CD4-positive, alpha-beta T cell treated with Interleukin-17A for 1 hour (primary cell): ENCODE measurements at places on chromosomes 5 and 9.

DNA sequence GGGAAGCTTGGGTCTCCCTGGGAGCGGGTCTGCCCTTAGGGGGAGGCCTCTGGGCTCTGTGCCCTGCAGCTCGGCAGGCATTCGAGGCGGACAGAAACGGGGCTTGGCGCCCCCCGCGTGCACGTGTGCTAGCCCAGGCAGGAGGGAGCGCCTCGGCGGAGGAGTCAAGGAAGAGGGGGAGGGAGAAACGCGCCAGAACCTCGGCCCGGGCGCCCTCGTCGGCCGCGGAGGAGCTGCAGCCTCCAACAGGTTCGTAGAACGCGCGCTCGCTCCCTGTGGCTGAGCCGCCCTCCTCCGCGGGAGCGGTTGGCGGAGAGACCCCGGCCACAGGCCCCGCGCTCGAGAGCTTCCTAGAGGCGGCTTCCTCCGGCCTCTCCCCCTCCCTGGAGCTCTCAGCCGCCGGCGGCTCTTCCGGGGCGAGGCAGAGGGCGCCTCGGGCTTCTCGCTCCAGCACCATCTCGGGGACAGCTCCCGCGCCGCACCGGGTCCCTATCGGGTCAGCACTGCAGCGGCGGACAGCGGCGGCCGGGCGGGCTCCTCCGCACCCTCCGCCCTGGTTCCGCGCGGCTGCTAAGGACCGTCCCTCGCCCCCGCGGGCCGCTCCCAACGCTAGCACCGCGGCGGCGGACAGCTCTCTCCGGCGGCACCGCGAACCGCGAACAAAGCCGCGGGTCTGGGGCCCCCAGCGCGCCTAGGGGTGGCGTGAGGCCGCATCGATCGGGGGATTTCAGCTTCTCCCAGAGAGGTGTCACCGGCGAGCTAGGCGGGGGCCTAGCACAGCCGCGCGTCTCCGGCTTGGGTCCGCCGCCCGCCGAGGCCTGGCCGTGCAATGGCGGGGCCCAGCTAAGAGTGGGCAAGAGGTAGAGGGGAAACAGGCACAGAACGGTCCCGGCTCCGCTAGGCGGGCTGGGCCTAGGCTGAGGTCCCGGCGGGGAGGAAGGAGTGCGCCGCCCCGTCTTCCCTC lies 74.6 kb upstream of the CPLX2 start:
- peak; percentile 78 for DNase-seq

GRCh38 chr9:22170556-22170955 lies 161.5 kb upstream of the CDKN2B start:
- no peak for DNase-seq

DNA sequence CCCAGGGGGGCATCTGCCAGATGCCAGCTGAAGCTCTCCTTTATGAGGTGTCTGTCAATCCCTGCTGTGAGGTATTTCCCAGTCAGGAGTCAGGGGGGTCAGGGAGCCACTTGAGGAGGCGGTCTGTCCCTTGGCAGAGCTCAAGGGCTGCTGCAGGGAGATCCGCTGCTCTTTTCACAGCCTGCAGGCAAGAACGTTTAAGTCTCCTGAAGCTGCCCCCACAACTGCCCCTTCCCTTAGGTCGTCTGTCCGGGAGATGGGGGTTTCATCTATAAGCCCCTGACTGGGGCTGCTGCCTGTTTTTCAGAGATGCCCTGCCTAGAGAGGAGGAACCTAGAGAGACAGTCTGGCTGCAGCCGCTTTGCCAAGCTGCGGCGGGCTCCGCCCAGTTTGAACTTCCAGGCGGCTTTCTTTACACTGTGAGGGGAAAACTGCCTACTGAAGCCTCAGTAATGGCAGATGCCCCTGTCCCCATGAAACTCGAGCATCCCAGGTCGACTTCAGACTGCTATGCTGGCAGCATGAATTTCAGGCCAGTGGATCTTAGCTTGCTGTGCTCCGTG lies 148.3 kb downstream of the RPS23 start:
- DNase-seq, result no peak

DNA sequence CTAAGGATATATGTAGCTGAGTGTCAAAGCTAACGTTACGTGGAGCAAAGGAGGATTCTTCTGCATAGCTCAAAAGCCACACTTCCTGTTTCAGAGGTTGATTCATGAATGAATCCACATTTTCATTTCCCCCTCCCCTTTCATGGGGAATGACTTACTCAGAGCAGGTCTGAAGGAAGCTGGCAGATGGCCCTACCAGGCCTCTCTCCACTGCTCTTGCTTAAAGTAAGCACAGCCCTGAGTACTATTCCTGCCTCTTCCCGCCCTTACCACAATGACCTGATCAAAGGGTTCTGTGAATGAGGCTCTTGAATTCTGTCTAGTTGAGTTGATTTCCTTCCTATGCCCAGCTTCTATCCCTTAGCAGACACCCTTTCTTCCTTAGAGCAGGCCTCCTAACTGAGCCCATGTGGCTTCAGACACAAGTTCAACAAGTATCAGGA lies 6.3 kb downstream of the IGIP start:
- DNase-seq, result no peak

DNA sequence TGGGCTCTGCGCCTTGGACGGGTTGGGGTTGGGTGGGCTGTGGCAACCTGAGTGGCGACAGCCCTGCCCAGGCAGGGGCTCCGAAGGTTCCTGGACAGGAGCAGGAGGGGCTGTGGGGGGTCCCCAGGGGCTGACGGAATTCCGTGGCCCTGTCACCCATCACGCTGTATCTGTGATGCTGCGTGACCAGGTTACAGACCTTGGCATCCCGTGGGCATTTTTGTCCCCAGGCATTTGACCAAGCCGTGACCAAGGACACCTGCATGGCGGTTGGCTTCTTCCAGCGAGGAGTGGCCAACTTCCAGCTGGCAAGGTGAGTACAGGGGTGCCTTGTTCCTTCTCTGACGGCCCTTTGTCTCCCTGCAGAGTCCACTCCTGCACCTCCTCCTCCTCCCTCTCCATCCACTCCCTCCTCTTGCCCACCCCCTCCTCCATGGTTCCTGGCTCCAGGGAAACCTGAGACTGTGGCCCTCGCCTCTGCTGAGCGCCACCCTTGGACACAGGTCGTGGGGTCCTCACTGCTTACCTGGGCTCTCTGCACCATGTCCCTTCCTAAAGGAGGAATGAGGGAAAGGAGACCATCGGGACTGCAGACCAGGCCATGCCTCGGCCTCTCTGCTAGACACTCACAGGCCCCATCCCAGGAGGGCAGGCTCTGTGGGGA lies 3.0 kb downstream of the NOXA1 start:
- DNase-seq, result no peak

DNA sequence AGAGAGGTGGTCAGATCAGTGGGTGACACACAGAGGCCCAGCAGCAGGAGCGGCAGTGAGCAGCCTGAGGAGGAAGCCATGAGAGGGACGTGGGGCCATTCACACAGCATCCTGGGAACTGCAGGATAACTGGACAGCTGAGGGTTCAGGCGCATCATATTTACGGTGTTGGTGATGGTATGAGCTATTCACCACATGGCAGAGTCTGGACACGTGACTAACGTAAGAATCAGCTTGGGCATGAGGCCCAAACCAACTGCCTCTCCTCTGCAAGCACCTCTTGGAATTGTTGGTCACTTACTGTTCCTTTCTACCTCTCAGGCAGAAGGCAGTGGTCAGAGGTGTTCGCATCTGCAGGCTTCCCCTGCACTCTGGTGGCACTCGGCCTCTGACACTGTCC lies 141.1 kb downstream of the ENTREP1 start:
- DNase-seq, result no peak

- DNase-seq, result no peak
Observed at GRCh38 chr9:129011761-129012181, 16.4 kb downstream of the SH3GLB2 start.

GRCh38 chr9:125370786-125371185 lies 109.2 kb downstream of the GAPVD1 start:
- DNase-seq, result no peak

- no peak for DNase-seq
Observed at GRCh38 chr9:35603506-35603985, 1.5 kb upstream of the TESK1 start.

DNA sequence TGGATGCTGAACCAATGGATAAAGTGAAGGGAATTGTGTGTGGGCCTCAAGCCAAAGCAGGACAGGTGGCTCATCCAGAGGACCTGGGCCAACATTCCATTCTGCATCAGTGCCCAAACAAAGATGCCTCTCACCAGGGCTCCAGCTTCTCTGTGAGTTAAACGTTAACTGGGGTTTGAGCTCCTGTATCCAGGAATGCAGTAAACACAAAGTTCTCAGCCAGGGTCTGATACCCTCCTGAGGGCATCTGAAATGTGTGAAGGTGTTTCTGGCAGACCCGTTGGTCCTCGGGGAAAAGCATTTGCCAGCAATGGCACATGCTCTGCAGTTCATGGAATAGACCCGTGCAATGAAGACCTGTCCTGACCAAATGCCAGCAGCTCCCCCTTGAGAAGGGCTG lies 33.9 kb upstream of the AOPEP start:
- no peak for DNase-seq

DNA sequence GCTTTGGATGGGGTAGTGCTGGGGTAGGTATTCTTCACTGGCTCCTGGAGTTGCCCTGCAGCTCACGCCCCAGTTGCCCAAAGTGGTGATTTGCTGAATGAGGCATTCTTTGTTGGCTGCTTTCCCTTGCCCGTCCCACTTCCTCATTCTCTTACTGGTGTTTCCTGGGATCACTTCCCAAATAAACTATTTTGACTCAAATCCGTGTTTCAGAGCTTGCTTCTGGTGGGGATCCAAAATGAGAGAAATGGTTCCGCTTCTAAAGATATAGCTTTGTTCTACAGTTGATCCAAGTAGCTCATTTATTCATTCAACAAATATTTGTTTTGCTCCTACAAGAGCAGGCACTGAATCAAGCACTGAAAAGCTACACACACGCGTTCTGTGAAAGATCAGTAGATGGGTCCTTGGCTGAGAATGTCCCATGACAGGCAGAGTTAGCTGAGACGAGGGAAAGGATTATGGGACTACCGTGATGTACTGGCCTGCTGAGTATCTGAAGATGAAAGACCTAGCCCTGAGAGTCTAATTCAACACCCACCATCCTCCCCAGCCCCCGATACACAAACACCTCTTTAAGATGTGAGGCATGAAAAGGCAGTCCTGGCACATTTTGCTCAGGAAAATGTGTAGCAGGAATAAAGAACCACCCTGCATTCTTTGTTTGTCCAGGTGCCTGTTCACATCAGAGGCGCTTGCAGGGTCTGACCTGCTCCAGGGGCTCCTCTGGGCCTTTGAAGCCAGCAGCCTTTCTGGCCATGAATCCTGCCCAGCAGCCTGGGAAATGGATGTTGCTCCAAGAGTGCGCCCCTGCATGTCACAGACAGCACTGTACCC lies 143.1 kb upstream of the RANBP3L start:
- DNase-seq, result no peak

DNA sequence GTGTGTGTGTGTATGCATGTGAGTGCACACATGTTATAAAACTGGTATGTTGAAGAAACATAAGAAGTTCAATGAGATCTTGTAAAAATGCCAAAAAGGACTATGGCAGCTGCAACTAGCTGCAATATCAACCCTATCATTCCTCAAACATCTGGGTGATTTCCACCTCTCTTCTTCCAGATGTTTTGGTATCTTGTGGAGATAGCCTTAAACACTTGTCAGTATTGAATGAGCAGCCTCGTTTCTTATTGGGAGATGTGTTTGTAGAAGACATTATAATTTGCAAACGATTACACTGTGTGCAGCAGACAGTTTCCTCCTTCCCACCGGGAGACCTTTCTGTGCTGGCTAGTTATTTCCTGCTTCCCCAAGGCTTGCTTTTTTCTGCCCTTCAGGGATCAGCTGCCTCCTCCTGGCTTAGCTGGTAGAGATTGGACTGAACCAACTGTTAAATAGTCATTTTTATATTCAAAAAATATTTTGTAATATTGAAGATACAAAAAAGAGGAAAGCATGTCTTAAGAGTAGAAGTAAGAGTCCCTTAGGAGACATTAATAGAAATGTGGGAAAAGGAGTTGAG lies 168.4 kb upstream of the MPDZ start:
- no peak for DNase-seq

DNA sequence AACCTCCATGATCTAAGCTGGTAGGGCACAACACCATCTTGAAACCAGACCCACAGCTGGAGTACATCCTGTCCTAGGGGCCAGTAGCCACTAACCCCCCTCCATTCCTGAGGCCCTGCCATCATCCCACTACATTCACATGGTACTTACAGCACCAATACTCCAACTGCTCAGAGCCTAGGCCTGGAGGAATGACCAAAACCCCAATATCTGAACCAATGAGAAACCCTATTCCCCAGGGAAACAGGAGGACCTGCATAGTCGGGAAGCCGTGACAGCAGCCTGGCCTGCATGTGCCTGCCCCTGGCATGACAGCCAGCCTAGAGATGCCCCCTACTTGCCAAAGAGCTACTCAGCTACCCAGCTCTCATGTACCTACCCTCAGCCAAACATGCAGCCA lies 65.4 kb upstream of the DMRT1 start:
- DNase-seq, result no peak

DNA sequence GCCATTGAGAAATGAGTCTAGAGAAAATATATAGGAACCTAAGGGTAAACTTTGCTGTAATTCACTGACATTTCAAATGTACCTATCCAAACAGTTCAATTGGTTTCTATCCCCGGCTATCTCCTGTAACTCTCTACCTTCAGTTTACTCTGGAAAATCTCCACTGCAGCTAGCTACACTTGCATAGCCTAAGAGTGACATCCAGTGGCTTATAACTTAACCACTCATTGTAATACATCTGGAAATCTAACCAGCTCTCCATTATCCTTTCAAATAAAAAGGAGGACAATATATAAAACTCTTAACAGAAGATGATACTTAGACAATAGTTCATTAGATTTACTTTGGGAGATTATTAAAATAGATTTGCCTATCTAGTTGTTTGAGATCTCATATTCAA lies 35.3 kb upstream of the SPDL1 start:
- no peak for DNase-seq
